ENCODE measurements at places on chromosomes 3 and 15. TPM values are rescaled to one million over a fixed set of nuclear protein-coding genes. Genes with fewer than 3 reads are reported as not detected.

GPR149 gene
- not detected for total RNA-seq

STARD5 gene
- total RNA-seq: 2.2 TPM

PLD1 gene
- 108 TPM for total RNA-seq

MESP2 gene
- total RNA-seq: not detected

NOX5 gene
- 0.07 TPM for total RNA-seq

PLA2G4F gene
- not detected for total RNA-seq

TUSC7 gene
- total RNA-seq: not detected

MAGI1 gene
- total RNA-seq: 47.7 TPM

TRH gene
- not detected for total RNA-seq

HHATL gene
- total RNA-seq: not detected

TMOD2 gene
- 2.7 TPM for total RNA-seq

ST3GAL6 gene
- 17.7 TPM for total RNA-seq

FHIT gene
- total RNA-seq: 2.2 TPM

Measured in endothelial cell of umbilical vein (primary cell).